ENCODE measurements at places on chromosomes 4 and X.

GRCh38 chr4:147182041-147182440, 236.4 kb upstream of the TTC29 start:
- no peak for DNase-seq

DNA sequence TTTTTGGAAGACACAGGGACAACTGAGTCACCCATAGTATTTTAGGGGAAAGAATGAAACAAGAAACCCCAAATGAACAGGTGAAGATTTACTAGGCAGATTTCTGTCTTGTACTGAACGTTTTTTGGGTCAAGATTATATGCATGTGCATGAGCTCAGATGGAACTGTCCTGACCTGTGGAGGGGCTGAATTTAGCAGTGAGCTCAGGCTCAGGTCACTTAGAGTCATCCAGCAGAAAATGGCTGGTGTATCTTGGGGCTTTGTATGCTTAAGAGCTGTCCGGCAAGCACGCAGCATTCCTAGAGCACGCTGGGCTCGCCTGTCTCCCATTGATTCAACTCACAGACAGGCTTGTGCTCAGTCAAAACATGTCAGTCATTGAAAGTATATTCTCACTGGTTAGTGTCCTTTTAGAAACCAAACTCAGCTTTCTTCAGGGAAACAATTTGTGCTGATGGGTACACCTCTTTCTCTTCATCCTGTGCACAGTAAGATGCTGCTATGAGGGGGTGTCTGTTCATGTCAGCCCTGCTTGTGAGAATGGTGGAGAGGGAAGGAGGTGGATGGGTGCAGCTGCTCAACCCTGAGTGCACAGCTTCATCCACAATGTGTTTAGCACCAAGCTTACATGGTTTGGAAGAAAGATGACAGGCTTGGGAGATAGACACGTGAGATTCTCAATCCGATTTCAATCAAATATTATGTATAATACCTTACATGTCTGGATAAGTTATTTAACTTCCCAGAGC, 47.5 kb upstream of the PDLIM3 start:
- DNase-seq: no peak

DNA sequence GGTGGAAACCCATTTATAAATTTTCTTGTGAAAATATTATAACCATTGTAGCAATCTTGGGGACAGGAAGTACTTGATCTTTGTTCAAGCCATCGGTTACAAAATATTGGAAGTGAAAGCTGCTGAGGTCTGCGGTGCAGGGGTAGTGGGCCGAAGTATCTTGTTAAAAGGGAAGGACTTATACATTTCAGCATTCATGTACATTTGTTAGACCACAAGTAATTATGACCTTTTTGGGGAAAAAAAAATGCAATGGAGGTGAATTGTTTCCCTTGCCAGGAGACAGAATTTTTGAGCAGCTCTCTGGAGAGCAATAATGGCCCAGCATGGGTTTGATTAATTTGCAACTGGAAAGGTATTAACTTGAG, 121.3 kb downstream of the EGF start:
- DNase-seq: no peak

- DNase-seq: no peak
Measured at GRCh38 chr4:138835832-138836533, 179.6 kb upstream of the NOCT start.

- DNase-seq: no peak
Measured at GRCh38 chrX:154419688-154420401, 8.5 kb downstream of the TAFAZZIN start.

DNA sequence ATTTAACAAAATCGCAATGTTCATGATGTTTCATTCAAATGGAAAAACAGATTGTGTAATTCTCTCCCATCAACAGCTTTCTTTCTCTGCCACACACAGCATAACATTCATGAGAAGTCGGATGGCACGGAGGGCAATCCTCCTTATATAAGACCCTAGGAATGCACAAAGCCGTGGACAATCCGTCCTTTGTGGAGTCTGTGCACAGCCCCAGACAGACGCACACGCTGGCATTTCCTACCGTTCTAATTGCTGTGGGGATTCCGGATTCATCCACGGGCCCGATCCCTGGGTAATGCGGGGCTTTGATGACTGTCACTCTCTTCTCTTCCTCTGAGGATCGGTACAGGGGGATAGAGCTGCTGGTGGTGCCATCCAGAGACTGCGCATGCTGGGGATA, 121.9 kb upstream of the PDLIM3 start:
- no peak for DNase-seq

DNA sequence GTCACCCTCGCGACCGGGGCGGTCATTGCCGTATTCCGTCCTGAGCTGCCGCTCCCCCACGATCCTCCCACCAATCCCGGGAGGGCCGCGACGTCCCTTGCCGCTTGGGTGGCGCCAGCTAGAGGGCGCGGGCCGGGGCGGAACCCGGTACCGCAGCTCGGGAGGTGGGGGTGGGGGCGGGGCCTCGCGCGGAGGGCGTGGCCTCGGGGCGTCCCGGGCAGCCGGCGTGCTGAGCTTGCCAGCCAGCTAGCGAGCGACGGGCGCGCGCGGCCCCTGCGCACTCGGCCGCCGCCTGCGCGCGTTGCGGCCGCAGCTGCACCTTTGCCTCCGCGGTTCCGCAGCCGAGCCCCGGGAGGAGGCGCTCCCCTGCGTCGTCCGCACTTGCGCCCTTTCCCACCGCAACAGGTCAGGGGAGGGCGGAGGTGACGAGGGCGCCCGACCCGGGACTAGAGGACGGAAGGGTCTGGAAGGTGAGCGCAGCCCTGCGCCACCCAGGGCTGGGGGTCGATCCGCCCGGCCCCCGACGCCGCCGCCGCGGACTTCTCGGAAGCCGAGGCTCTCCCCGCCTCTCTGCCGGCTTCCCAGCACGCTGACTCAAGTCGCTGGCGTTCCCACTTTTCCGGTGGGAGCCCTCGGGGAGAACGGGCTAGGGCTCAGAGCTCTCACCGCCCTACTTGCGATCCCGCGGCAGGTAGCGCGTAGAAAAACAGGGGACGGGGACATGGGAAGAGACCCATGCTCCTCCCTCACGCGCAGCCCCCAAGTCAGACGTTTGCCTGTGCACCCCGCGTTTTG, at the start of gene AFF1:
Gene AFF1 (plus strand): TSS at position 241 of the 795 bp plus-strand sequence. CDS start 13,523 bp downstream, outside the sequence.
- peak; percentile 78 for DNase-seq

GRCh38 chr4:100839712-100840111, 321.9 kb upstream of the EMCN start:
- no peak for DNase-seq

DNA sequence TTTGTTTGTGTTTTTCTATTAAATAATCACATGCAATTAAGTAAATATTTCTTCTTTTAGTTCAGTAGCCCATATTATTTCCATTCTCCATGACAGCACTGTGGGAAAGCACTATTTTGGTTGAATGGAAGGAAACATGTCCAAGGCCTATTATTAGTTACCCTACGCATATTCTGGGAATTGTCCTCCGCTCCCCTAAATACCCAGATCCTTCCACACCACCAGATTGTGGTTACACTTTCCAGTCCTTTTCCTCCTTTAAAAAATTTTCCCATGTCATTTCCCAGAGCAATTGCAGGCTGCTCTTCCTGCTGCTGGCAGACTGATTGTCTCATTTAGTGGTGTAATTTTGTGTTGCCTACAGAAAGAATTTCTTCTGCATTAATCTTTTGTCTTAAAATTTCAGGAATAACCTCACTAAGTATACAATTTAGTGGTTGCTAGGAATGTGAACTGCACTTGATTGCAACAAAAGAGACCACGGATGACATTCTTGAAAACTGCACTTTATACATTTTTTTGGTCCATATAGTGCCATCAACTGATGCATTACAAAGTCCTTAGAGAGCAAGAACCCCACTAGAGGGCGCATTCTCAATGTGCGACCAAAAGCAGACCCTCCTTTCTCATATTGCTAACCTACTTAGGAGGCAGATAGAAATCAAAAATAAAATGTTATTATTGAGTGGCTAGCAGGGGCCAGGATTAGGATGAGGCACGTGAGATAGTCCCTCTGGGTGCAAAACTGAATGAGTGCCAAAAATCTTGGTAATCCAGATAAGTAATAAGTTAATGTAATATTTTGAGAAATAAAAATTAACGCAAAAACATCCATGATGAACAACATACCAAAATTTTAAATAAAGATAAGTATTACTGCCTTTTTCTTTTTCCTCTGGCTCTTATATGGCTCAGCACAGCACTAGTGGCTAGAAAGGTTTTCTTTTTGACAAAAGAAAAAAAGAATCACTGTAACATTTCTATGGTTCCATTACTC, 98.8 kb upstream of the IQCM start:
- no peak for DNase-seq

DNA sequence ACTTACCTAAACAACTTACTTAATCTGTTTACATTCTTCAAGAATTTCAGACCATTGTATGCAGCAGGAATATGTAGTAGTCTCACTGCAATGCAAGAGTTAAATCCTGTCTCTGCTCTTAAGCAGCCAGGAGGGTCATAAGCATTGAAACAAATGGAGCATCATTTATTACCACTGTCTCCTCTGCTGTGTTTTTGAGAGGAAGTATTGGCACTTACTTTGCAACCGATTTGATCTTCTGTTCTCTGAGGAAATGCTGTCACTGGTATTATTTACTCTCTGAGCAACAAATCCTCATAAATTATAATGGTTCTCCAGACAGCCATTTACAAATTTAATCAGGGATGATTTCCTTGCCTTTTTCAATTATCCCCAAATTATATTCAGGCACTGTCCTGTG, 1367.1 kb downstream of the STIM2 start:
- DNase-seq: no peak

GRCh38 chrX:10167573-10167972, 10.8 kb downstream of the CLCN4 start:
- DNase-seq: no peak

DNA sequence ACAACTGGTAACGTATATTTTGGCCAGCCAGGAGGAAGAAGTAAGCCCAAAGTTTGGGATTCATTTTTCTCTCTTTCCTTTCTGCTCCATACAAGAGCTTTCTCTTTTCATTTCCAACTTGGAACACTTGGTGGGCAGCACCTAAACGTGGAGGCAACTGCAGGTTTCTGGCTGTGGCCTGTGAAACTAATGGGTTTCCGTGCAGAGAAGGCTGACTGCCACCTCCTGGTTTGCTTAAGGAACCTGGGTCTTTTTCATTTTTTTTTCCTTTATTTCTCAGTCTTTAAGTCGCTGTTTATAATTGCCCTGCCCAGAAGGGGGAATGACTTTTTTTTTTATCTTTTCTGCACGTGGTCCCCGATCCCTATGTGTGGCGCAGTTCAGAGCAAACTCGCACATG, 15.4 kb downstream of the ZNF718 start:
- no peak for DNase-seq

DNA sequence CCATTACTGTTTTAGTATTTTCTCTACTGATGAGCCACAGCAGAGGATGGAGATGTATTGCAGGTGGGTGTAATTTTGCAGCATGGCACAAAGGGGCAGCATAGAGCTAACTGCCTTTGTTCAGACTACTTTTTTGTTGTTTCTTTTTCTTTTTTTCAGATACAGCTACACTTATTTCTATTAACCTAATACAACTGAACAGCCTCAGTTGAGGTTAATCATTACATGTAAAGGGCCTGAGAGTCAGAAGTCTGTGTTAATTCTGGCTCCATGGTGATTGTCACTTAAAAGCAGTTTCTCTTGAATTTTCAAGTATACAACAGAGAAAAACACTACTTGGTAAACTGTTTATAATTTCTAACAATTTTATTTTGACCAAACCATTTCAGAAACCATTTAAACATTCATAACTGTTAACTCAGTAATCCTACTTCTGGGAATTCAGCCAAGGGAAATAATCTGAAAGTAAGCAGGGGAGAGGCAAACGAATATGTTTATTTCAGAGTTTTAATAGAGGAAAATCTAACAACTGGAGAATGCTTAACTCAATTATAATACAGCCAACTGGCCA, 13.9 kb upstream of the PPEF2 start:
- no peak for DNase-seq

- DNase-seq: no peak
Measured at GRCh38 chr4:71992571-71993312, 39.1 kb upstream of the NPFFR2 start.

GRCh38 chrX:132955690-132956089, 2.7 kb downstream of the HS6ST2 start:
- DNase-seq: no peak

DNA sequence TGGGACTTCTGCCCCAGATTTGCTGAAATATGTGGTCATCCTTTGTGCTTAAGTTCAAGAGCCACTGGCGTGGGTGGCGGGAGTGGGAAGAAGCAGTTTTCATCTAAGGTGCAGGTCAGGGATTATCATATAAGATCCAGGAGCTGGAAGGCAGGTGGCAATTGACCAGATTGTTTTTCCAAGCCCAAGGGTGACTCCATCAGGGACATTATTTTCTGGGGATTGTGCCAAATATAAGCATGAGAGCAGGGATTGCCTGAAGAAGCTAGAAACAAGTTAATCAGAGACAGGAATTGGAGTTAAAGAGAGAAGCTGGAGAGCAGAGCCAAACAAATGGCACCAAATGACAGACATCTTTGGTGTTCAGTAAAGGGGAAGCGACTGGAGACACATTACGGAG, 19.4 kb upstream of the SEL1L3 start:
- DNase-seq: no peak

- DNase-seq: no peak
Measured at GRCh38 chr4:150782921-150783320, 201.0 kb downstream of the MAB21L2 start.

DNA sequence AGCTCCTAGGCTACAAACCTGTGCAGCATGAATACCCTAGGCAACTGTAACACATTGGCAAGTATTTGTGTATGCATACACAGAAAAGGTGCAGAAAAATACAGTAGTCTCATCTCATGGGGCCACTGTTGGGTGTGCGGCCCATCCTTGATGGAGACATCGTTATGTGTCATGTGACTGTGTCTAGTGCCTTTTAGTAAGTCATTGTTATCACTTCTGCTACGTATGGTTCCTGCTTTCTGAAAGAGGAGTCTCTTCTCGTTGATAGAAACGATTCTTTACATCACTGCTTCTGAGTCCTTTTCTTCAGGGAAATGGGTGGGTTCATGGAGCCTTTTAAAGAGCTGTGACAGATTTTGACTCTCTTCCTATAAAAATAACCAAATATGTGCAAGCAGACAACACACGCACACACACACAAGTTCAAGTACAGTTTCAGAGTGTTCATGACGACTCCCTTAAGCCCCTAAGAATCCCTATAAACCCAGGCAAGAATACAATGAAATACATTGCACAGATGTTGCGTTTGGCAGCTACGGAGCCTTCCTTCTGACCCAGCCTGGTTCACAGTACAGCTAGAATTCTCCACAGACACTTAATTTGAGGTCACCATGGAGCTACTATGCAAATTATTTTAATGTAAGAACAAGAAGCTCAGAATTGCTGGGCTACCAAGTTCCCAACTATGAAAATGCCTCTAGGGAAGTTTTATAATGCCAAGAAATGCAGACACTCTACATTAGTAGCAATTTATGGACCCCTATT, 10.2 kb upstream of the STK32B start:
- DNase-seq: no peak

DNA sequence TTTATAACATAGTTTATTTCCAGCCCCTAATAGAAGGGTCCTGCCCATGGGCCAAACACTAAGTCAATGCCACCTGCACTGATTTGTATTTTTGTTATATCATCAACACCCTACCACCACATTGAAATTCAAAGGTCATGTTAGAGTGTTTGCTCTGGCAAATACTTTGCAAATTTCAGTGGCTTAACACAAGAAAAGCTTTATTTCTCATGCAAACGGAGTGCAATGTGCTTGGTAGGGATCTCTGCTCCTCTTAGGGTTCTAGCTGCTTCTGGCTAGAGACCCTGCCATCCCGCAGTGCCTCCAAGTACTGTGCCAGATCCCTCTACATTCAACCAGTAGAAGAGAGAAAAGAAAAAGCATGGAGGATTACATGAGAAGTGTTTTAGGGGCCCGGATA, 230.8 kb upstream of the TET2 start:
- no peak for DNase-seq

Measured in stimulated activated CD4-positive, alpha-beta T cell treated with anti-CD3 and anti-CD28 coated beads, TNF-alpha, amount 100 ng/mL, for 1 hour (primary cell).